CMK (cell line): ENCODE measurements at places on chromosomes 5 and 9.
A peak's percentile ranks its signal among the peaks of the same experiment; 100 is the strongest.

DNA sequence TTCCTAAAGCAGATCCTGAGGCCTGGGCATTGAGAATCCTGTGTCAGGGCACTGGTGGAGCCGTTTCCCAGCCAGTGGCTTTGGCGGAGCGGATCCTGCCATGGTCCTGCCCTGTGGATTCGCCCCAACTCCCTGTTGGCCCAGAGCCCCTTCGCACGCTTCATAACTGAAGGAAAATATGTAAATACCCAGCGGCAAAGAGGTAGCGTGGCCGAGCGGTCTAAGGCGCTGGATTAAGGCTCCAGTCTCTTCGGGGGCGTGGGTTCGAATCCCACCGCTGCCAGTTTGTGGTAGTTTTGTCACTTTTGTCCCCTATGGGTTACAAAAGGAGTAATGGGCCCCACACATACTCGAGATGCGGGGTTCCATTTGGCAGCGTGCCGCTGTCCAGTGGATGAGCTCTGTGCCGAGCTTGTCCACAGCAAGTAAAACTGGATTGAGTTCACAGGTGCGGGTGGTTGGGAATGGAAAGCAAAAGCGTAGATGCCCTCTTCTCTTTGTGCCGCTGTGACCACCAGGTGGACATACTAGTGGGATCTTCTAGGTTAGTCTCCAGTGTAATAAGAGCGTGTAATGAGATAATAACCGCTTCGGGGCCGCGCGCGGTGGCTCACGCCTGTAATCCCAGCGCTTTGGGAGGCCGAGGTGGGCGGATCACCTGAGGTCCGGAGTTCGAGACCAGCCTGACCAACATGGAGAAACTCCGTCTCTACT lies 17.3 kb downstream of the TRIM7 start:
- no peak for DNase-seq

GRCh38 chr5:170173227-170173626 lies 59.6 kb upstream of the C5orf58 start:
- no peak for DNase-seq

GRCh38 chr5:173391031-173391430 lies 62.8 kb upstream of the STC2 start:
- DNase-seq = no peak

DNA sequence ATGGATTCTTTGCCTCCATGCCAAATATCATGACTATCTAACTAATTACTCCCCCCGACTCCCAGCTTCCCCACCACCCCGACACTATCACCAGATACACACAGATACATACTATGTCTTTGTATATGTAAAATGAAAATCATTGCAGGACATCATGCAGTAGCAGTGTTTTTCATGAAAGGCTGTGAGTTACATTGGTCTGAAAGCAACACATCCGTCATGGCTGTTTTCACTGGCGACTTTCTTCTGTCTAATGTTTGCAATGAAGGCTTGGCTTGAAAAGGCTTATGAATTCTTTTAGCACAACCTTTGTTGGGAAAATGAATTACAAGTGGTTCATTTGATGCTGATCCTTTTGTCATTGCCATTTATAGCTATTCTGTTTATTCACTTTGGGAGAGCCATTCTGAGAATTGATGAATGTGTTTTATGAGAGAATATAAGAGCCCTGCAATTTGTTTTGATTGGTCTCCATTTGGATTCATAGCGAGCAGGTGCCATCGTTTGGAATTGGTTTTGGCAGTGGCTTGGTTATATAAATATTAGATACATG lies 103.4 kb downstream of the PIP5K1B start:
- no peak for DNase-seq

GRCh38 chr5:146789712-146790653 lies 88.6 kb downstream of the PPP2R2B start:
- DNase-seq = no peak

- no peak for DNase-seq
These were observed 123.0 kb upstream of the FSTL4 start for GRCh38 chr5:133735346-133735745.

- no peak for DNase-seq
These were observed 49.6 kb upstream of the ADRB2 start for GRCh38 chr5:148776780-148777179.

DNA sequence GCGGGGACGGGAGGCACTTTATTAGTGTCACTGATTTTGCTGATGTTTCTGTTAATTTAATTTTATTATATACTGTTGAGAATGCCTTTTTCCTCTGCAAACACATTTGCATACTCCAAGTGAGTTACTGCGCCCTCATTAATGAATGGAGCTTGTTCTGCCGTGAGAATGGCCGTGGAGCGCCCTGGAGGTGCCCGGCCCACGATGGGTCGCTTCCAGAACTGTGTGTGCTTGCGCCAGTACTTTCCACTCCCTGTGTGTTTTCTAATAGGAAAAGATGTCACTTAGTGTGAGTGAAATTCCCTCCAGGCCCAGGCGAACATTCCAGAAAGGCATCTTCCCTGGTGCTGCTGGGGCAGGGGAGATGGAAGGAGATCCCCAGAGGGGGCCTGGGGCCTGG lies 30.1 kb downstream of the NDUFS6 start:
- DNase-seq = no peak

GRCh38 chr5:155104441-155104840 lies 90.9 kb downstream of the KIF4B start:
- DNase-seq = no peak

GRCh38 chr5:149161026-149161687 lies 19.9 kb downstream of the ABLIM3 start:
- no peak for DNase-seq

- no peak for DNase-seq
These were observed 9.1 kb downstream of the AK1 start for GRCh38 chr9:127868278-127868902.

- no peak for DNase-seq
These were observed 47.7 kb downstream of the CAMK4 start for GRCh38 chr5:111271885-111272284.

DNA sequence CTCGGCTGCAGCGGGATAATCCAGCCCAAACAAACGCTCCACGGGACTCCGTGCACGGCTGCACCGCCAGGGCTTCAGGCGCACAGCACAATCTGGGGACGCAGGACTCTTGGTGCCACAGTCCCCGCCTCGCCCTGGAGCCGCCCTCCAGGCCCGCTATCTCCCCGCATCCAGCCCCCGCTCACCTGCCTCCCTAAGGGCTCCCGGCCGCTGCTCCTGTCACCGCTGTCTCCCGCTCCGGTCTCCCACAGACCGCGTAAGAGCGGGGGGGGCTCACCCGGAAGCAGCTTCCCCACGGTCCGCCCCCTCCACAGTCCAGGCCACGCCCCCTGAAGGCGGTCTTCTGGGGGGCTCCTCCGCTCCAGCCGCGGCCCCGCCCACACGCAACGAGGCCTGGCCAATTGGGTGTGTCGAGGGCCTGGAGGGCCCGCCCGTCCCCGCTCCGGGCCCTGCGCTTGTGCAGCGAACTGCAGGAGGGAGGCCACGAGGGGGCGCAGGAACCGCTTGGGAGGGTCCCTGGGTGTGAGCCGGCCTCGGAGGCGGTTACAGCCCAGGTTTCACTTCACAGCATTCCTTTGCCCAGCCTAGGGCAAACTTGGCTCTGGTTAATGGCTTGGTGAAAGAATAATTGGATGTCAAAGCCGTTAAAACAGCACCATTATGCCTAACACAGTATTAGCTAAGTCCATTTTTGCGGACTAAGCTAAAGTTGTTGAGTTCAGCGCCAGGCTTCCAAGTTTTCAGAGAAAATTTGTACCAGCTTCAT lies at the start of gene ALAD:
TSS of gene ALAD (minus strand) at position 258 of the 766 bp plus-strand sequence. CDS start 7,725 bp downstream, outside the sequence.
- peak; percentile 95 for DNase-seq

- peak; percentile 1 for DNase-seq
These were observed 2111.3 kb downstream of the MAT2B start for GRCh38 chr5:165616490-165617405.

GRCh38 chr9:87564791-87565241 lies 67.1 kb downstream of the DAPK1 start:
- no peak for DNase-seq

GRCh38 chr9:18982262-18982620 lies 50.8 kb downstream of the SAXO1 start:
- no peak for DNase-seq

- no peak for DNase-seq
These were observed 3.5 kb upstream of the WDR38 start for GRCh38 chr9:124849801-124850200.

- DNase-seq = no peak
These were observed 113.5 kb upstream of the PITX1 start for GRCh38 chr5:135147294-135148090.

- DNase-seq = no peak
These were observed 369.6 kb downstream of the IRX2 start for GRCh38 chr5:2381861-2382260.

GRCh38 chr5:1747803-1748085 lies 51.9 kb downstream of the MRPL36 start:
- no peak for DNase-seq

GRCh38 chr9:136338511-136338910 lies 11.2 kb downstream of the GPSM1 start:
- no peak for DNase-seq

- no peak for DNase-seq
These were observed 222.7 kb downstream of the NR3C1 start for GRCh38 chr5:143180751-143181150.
